ENCODE measurements at places on chromosomes 16 and 17. TPM values are rescaled to one million over a fixed set of nuclear protein-coding genes. Genes with fewer than 3 reads are reported as not detected.

CIBAR2 gene
- total RNA-seq = not detected

- H3K27ac ChIP-seq = peak overlapping the region; percentile 83
- peak overlapping the region; percentile 48 for H3K4me3 ChIP-seq
- peak; percentile 98 for DNase-seq
- no peaks in the 10 kb centered on the region for H3K36me3 ChIP-seq
- H3K27me3 ChIP-seq = no peaks in the 10 kb centered on the region
Observed at GRCh38 chr17:50638966-50639713, 4.5 kb downstream of the ABCC3 start.

C17orf78 gene
- not detected for total RNA-seq

GRCh38 chr17:62565817-62566216, 61.7 kb upstream of the MRC2 start:
- peaks cover 36% of the 10 kb centered on the region for H3K4me1 ChIP-seq
- peak overlapping the region; percentile 76 for H3K27ac ChIP-seq
- H3K36me3 ChIP-seq = peaks cover 22% of the 10 kb centered on the region
- no peaks in the 10 kb centered on the region for H3K27me3 ChIP-seq
- H3K4me3 ChIP-seq = peak overlapping the region; percentile 21
- peak; percentile 91 for DNase-seq

- no peak overlapping the region for H3K27ac ChIP-seq
- H3K36me3 ChIP-seq = no peaks in the 10 kb centered on the region
- DNase-seq = peak; percentile 89
- H3K4me1 ChIP-seq = peaks cover 17% of the 10 kb centered on the region
Observed at GRCh38 chr17:81523402-81524038, 4.7 kb upstream of the FSCN2 start.

RHBDF1 gene
- 61.7 TPM for total RNA-seq

GRCh38 chr16:68079626-68080344, 5.4 kb upstream of the NFATC3 start:
- H3K27ac ChIP-seq = no peak overlapping the region
- no peak overlapping the region for H3K4me3 ChIP-seq
- DNase-seq = no peak

HAPSTR1 gene
- total RNA-seq = 79.2 TPM

DNA sequence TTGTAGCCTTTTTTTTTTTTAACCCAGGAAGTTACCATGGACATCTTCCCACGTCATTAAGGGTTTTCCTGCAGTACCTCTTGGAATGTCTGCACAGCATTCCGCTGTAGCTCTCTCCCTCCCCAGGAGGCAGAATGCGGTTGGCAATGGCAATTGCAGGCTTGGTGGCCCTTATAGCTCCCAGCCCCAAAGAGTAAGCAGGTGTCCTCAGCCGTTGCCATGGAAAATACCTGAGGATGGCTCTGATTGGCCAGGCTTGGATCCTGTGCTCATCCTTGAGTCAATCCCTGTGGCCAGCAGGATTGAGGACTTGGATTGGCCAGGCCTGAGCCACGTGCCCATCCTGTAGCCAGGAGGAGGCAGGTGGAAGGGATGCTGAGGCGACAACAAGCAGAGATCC, 15.5 kb upstream of the TIMP2 start:
- H3K27ac ChIP-seq = no peak overlapping the region
- no peaks in the 10 kb centered on the region for H3K27me3 ChIP-seq
- peaks cover 17% of the 10 kb centered on the region for H3K4me1 ChIP-seq
- no peaks in the 10 kb centered on the region for H3K36me3 ChIP-seq
- no peak for DNase-seq
- H3K4me3 ChIP-seq = no peak overlapping the region

ACSM3 gene
- 2.1 TPM for total RNA-seq

GRCh38 chr16:11356573-11357331, 11.5 kb downstream of the RMI2 start:
- peaks cover 50% of the 10 kb centered on the region for H3K4me1 ChIP-seq
- H3K36me3 ChIP-seq = no peaks in the 10 kb centered on the region
- no peaks in the 10 kb centered on the region for H3K27me3 ChIP-seq
- H3K27ac ChIP-seq = peak overlapping the region; percentile 65
- peak; percentile 77 for DNase-seq

- H3K27ac ChIP-seq = no peak overlapping the region
- no peaks in the 10 kb centered on the region for H3K36me3 ChIP-seq
- no peak overlapping the region for H3K4me3 ChIP-seq
- no peak for DNase-seq
- H3K4me1 ChIP-seq = no peaks in the 10 kb centered on the region
- no peaks in the 10 kb centered on the region for H3K27me3 ChIP-seq
Observed at GRCh38 chr17:69448431-69449102, 34.1 kb downstream of the MAP2K6 start.

PRAC2 gene
- not detected for total RNA-seq

DNA sequence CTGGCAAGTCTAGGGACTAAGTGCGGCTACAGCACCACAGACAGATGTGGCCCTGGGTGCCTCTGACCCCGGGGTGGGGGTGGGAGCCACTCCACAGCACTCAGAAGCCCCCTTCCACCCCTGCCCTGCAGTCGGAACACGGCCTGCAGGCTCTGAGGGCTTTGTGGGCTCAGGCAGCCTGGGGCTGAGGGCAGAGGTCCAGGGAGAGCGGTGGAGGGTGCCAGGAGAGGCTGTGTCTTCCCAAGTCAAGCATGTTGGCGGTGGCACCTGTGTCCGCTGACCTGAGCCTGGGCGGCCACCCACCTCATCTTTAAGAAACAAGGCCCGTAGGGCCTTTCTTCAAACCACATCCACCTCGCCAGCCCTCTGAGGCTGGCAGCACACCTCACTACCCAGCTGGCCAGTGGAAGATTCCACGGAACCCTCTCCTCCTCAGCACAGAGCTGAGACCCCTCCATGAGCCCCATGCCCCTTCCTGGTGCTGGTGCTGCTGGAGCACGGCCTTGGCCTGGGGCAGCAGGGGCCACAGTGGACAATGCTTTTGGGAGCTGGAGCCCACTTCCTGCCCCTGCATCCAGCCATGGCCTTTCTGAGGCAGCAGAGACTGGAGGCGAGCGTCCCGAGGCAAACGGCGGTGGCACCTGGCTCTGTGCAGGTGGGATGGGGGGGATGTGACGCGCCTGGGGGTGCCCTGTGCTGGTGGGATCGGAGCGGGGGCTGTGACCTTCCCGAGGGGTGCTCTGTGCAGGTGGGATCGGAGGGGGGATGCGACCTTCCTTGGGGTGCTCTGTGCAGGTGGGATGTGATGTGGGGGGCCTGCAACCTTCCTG, 77.8 kb downstream of the ZNF778 start:
- no peaks in the 10 kb centered on the region for H3K27me3 ChIP-seq
- H3K4me1 ChIP-seq = no peaks in the 10 kb centered on the region
- no peak overlapping the region for H3K4me3 ChIP-seq

TRPV3 gene
- 0.89 TPM for total RNA-seq

NHERF1 gene
- total RNA-seq = 6.6 TPM

MT1F gene
- total RNA-seq = not detected

SERPINF2 gene
- total RNA-seq = not detected

DNA sequence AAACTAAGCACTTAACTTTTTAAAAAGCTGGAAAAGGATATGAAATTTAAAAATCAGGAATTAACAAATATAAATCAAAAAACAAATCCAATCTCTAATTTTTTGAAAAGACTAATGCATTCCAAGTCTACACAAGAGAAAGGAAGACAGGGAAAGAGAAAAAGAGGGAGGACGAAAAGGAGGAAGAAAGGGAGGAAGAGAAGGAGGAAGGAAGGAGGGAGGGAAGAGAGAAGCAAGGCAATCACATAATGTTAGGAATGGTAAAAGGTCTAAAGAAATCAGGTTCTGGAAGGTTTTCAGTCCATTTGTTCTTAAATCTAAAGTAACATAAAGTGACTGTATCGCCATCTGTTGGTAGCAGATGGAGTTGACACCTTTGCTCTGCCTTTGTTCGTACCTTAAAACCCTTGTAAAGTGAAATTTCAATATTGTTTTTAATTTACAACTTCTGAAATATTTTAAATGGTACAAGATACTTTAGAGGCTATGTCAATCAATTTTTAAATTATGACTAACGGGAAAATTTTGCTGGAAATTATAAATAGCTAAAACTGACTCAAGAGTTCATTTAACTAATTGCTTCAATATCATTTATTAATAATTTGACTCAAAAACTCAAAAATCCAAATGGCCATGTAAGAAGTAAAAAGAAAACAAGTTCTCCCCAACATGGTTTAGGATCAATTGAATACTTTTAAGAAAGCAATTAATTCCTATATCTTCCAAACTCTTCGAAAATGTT, 20.4 kb upstream of the CDYL2 start:
- no peaks in the 10 kb centered on the region for H3K36me3 ChIP-seq
- H3K27me3 ChIP-seq = no peaks in the 10 kb centered on the region
- H3K27ac ChIP-seq = no peak overlapping the region
- H3K4me3 ChIP-seq = no peak overlapping the region
- peak; percentile 69 for DNase-seq

TPPP3 gene
- not detected for total RNA-seq

DNA sequence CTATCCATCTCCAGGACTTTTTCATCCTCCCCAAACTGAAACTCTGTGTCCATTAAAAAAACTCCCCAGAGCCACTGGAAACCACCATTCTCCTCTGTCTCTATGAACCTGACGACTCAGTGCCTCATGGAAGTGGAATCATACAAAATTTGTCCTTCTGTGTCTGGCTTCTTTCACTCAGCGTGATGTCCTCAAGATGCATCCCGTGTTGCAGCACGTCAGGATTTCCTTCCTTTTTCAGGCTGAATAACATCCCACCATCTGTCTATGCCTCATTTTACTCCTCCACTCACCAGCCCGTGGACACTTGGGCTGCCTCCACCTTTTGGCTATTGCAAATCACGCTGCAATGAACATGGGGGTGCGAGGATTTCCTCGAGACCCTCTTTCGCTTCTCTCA, 12.6 kb upstream of the ALDH3A1 start:
- H3K27ac ChIP-seq = no peak overlapping the region
- no peak overlapping the region for H3K4me3 ChIP-seq
- 0 out of 2 replicates have a peak, but pooled peaks cover 4% of the 10 kb centered on the region for H3K4me1 ChIP-seq

GRCh38 chr16:85090873-85091521, 21.3 kb downstream of the CIBAR2 start:
- no peak overlapping the region for H3K4me3 ChIP-seq
- H3K4me1 ChIP-seq = no peaks in the 10 kb centered on the region
- H3K27me3 ChIP-seq = peaks cover 3% of the 10 kb centered on the region
- H3K27ac ChIP-seq = no peak overlapping the region
- H3K36me3 ChIP-seq = no peaks in the 10 kb centered on the region

DNA sequence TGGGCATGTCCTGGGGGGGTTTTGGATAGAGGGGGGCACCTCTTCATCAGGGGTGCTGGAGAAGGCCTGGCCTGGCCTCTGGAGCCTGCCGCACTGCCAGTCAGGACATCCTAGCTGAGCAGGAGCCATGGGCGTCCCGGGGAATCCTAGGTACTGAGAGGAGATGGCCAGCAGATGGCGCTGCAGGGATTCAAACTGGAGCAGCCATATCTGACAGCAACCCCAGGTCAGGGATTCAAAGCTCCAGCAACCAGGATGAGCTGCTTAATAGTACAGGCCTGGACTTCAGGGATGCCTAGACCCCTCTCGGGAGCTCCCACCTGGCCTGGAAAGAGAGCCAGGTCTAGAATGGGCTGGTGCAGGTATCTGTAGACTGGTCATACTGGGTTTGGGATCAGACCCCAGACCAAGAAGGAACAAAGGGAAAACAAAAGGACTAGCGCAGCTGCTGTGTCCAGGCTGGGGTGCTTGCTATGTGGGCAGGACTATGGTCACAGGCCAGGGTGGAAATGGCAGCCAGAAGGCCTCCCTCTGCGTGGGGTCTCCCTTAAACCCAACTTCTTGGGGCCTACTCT, 306.9 kb upstream of the RBFOX1 start:
- H3K36me3 ChIP-seq = no peaks in the 10 kb centered on the region
- H3K27ac ChIP-seq = no peak overlapping the region
- H3K4me3 ChIP-seq = no peak overlapping the region
- no peaks in the 10 kb centered on the region for H3K4me1 ChIP-seq
- no peaks in the 10 kb centered on the region for H3K27me3 ChIP-seq
- DNase-seq = peak; percentile 53

DNA sequence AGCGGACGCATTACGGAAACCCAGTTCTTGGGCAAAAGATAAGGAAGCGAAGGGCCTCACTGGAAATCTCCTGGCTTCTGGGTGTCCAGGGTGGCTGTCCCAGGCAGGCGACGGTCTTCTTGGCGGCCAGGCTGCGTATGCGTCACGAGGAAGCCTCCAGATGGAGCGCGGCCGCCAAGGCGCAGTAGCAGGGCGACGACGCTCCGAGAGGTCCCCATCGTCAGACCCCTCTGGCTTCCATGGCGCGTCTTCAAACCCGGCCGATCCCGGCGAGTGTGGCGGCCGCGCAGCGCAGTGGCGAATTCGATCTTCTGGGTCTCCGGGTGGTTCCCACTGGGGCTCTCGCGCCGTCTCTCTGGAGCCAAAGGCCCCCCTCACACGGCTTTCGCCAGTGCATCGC, 13.8 kb upstream of the ANKRD40CL start:
- H3K36me3 ChIP-seq = no peaks in the 10 kb centered on the region
- no peaks in the 10 kb centered on the region for H3K4me1 ChIP-seq
- H3K4me3 ChIP-seq = peak overlapping the region; percentile 59

NOL11 gene
- 37.2 TPM for total RNA-seq

DNA sequence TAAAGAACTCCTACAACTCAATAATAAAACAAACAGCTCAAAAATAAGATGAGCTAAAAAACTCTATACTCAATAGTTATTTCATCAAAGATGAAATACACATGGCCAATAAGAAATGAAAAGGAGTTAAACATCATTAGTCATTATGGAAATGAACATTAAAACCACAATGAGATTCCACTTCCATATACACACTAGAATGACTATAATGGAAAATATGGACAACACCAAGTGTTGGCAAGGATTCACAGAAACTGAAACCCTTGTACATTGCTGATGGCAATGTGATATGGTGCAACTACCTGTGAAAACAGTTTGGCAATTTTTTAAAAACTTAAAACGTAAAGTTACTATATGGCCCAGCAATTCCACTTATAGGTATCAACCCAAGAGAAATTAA, 91.4 kb downstream of the GRIN2A start:
- H3K36me3 ChIP-seq = no peaks in the 10 kb centered on the region
- H3K27ac ChIP-seq = no peak overlapping the region
- no peaks in the 10 kb centered on the region for H3K4me1 ChIP-seq
- H3K27me3 ChIP-seq = no peaks in the 10 kb centered on the region

MT1M gene
- 3.8 TPM for total RNA-seq

AMZ2 gene
- 96.7 TPM for total RNA-seq

CD300H gene
- not detected for total RNA-seq

TPSG1 gene
- not detected for total RNA-seq

DNA sequence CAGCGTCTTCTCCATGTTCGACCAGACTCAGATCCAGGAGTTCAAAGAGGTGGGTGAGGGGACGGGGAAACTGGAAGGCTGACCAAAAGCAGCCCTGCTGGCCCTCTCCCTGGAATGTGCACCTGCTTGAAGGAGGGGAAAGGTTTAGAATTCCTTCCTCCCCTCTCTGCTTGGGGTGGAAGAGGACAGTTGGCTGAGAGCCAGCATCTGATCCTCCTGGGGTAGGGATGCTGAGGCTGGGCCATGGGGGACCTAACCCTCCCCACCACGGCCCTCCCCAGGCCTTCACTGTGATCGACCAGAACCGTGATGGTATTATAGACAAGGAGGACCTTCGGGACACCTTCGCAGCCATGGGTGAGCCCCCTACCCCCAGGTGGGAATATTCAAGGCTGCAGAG, 1.3 kb downstream of the MYL11 start:
- no peak for DNase-seq
- H3K27ac ChIP-seq = no peak overlapping the region
- H3K4me1 ChIP-seq = peaks cover 8% of the 10 kb centered on the region
- H3K4me3 ChIP-seq = no peak overlapping the region
